ENCODE measurements at places on chromosomes 7 and 10. TPM values are rescaled to one million over a fixed set of nuclear protein-coding genes. Genes with fewer than 3 reads are reported as not detected.

- no peak for DNase-seq
These were observed 44.5 kb upstream of the AGR3 start for GRCh38 chr7:16926283-16926682.

DNA sequence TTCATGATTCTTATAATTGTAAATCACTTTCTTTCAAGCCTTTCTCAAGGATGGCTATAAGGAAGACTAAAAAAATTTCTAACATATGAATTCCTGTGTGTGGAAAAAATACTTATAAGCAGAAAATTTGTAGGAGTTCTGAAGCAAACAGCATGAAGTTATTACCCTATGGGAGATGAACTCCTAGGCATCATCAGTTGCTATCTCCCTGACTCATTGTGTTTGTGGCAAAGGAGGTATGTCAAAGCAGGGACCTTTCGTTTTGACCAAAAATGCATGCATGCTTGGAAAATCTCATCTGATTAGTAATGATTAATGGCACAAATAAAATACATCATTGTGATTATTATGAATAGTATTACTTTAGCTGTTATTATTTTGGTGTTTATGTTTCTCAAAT, 59.4 kb downstream of the CALCR start:
- no peak for DNase-seq

GRCh38 chr7:33530664-33531063, 374.7 kb upstream of the BMPER start:
- no peak for DNase-seq

- DNase-seq = no peak
These were observed 71.8 kb upstream of the IGFBP3 start for GRCh38 chr7:45992826-45993225.

- no peak for DNase-seq
These were observed 331.5 kb downstream of the PLXDC2 start for GRCh38 chr10:20147684-20148083.

DNA sequence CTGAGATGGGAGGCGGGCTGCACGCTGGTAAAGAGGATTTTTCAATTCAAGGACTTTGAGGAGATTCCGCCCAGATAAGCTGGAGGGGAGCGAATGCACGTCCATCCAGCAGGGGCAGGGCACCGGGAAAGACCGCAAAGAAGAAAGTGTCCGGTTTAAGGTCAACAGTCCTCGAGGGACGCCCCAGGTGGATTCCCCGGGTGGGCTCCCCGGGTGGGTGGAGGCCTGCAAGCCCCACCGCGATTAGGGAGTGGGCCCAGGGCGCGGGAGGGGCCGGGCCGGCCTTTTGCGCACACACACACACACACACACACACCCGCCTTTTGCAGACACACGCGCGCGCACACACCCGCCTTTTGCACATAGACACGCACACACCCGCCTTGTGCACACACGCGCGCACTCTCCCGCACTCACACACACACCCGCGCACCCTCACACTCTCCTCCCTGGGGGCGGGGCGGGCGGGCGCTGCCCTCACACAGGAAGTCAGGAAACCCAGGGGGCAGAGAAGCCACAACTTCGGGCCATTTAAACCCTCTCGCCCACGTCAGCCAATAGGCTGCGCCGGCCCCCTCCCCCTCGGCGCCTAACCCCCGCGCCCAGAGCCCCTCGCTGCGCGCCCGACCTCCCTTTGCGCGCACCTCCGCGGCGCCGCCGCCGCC, 615 bp downstream of the ARHGAP12 start:
- DNase-seq = peak; percentile 68

- no peak for DNase-seq
These were observed 741.4 kb downstream of the MAGI2 start for GRCh38 chr7:78712111-78712510.

GRCh38 chr7:157526913-157527634, 190.3 kb downstream of the DNAJB6 start:
- peak; percentile 70 for DNase-seq

DNA sequence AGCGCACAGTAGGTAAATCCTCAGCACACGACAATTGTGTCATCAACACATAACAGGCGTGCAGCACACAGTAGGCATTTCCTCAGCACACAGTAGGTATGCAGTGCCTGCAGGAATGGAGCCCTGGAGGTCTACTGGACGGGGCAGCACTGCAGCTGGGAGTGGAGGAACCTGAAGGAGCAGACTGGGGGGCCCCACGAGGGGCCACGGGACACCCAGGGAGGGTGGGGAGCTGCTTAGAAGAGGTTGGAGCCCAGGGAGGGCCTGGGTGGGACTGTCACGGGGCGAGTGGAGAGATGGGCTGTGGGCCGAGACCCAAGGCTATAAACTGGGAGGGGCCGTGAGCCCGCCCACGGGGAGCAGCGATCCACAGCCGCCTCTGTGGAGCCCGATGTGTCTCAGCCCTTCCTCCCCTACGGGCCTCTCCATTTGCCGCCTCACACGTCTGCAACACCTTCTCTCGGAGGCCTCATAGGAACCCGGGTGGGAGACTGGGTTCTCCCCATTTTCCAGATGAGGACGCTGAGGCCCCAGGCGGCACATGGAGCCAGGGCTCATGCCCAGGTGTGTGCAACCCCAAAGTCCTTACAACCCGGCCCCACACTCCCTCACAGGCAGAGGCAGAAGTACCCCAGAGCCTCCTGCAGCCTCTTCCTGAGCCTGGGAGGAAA, 101.5 kb downstream of the MICALL2 start:
- DNase-seq = peak; percentile 54

DNA sequence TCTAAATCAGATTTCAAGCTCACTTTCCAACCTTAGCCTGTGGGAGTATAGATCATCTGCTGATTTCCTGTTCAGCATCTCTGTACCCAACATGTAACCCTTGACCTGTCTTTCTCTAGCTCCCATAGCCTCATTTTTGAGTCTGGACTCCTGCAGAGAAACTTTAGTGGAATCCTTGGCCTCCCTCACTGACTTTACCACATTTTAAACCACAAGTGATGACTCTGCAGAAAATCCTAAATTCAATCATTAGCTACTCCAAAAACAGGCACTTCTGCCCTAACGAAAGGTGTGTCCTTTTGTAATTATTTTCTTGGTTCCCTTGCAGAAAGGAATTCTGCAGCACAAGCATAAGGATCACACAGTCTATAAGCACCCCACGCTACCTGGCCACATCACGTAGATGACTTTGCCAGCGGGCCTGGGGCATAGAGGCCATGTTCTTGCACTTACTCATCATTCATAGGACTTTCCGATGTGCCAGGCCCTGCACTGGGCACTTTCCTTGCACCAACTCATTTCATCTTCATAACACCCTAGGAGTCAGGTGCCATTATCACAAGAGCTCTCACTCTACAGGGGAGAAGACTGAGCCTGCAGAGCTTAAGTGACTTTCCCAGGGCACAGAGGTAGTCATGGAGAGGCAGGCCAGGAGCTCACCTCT, 57.2 kb upstream of the OPALIN start:
- DNase-seq = no peak

DNA sequence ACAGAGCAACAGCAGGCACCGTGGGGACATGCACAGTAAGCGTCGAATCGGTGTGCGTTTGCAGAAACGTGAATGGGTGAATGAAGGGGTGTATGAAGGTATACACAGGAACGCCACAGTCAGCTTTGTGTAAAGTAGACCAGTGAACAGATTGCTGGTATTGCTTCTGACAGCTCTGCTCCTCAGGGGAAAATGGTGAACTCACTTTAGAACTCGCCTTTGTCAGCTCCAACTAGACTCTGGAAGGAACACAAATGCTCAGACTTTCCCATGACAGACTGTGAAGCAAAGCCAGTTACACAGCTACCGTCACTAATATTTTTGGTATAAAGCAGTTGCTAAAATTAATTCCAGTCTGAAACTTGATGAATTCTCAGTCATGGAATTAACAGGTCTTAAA, 78.9 kb downstream of the CUX1 start:
- no peak for DNase-seq

DNA sequence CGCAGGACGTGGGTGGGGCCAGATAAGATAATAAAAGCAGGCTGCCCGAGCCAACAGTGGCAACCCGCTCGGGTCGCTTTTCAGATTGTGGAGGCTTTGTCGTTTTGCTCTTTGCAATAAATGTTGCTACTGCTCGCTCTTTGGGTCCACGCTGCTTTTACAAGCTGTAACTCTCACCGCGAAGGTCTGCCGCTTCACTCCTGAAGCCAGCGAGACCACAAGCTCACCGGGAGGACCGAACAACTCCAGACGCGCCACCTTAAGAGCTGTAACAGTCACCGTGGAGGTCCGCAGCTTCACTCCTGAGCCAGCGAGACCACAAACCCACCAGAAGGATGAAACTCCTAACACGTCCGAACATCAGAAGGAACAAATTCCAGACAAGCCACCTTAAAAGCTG, 286.6 kb upstream of the MAGI2 start:
- DNase-seq = no peak

DNA sequence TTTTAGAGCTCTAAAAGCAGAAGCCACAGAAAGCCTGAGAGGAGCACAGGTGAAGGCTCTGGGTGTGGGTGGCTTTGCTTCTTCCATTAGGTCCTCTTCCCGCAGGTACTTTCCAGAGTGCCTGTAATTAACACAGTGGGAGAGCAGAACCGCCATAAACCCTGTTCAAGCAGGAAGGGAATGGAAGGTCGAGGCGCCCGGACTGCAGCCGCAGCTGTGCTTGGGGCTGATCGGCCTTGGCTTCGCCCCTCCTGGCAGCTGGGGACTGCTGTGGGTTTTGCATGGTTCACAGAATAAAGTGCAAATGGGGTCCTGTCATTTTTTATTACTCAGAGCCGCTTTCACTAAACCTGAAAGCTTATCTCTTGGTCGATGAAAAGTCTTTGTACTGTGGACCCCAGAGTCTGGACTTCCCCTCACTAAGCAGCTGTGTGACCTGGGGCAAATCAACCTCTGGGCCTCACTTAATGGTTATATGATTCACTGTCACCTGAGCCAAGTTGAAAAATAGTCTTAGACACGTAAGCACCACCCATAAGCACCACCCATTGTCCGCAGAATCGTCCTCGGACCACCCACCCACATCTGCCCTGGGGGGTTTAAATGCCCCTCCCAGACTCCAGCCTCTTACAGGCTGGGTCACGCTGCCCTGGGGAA, 100.9 kb downstream of the XRCC2 start:
- no peak for DNase-seq

DNA sequence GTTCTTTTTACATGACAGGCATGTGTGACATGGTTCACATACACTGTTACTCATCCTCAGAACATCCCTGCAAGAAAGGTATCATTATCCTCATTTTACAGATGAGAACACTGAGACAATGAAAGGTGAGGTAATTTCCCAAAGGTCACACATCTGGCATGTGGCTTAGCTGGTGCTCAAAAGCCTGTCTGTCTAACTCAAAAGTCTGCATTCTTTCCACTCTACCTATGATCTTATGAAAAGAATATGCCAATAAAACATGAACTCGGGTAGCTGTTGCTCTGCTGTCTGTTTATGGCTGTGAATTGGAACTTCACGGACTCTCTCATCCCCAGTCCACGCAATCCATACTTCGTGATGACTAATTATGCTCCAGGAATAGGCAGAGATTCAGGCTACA, 79.0 kb upstream of the ODAD2 start:
- DNase-seq = no peak

The VENTX gene
- polyA plus RNA-seq = 1.0 TPM

The H2BK1 gene
- not detected for polyA plus RNA-seq

The CALD1 gene
- polyA plus RNA-seq = 658 TPM

The OR2A12 gene
- polyA plus RNA-seq = not detected

The IL6 gene
- 8.9 TPM for polyA plus RNA-seq
